ENCODE measurements at places on chromosomes 11 and 22.

DNA sequence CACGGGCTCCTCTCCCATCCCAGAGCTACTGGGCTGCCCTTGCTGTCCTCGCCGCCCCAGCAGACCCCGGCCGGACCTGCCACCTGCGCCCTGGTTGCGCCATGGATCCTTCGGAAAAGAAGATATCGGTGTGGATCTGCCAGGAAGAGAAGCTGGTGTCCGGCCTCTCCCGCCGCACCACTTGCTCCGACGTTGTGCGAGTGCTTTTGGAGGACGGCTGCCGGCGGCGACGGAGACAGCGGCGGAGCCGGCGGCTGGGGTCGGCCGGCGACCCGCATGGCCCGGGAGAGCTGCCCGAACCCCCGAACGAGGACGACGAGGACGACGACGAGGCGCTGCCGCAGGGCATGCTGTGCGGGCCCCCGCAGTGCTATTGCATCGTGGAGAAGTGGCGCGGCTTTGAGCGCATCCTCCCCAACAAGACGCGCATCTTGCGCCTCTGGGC lies 382 bp downstream of the RASSF10 start:
- no peak for DNase-seq

GRCh38 chr11:95835768-95836488 lies 45.6 kb downstream of the CEP57 start:
- peak; percentile 71 for DNase-seq

DNA sequence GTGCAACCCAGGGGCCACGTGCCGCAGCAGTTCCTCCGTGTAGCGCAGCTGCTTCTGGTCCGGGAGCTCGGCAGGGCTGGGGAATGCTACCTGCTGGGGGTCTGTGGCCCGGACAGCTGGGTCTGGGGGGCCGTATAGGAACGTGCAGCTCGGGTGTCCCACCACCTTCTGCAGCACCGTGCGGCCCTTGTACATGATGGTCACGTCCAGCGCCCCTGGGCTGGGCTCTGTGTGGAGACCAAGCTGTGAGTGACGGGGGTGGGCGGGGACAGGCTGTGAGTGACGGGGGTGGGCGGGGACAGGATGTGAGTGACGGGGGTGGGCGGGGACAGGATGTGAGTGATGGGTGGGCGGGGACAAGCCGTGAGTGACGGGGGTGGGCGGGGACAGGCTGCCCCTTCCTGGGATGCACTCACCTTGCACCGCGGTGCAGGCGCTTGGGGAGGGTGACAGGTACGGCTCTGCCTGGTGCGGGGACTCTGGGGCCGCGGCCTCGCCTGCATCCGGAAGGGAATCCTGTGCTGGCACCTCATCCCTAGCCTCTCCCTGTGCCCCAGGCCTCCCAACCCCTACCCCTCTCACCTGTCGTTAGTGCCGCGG lies 2.3 kb downstream of the IRF7 start:
- peak; percentile 44 for DNase-seq

DNA sequence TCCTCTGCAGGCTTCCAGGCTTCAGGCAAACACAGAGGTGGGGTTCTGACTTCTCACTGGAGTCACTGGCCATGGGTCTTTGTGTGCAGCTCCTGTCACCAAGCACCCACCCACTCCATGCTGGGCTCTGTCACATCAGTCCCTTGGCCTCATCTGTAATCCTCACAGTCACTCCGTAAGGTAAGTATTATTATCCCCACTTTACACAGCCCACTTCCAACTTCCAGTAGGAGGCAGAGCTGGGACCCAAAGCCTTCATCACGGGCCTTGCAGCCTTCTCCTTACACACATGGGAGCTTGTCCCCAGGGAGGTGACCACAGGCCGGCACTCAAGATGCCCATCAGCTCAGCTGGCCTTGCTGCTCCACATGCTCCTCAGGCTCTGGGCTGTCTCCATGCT lies 266.7 kb upstream of the B3GAT1 start:
- DNase-seq, result no peak

- DNase-seq, result no peak
Observed at GRCh38 chr11:46361283-46362155, 14.3 kb downstream of the DGKZ start.

GRCh38 chr11:128663824-128664223 lies 30.0 kb upstream of the FLI1 start:
- no peak for DNase-seq

DNA sequence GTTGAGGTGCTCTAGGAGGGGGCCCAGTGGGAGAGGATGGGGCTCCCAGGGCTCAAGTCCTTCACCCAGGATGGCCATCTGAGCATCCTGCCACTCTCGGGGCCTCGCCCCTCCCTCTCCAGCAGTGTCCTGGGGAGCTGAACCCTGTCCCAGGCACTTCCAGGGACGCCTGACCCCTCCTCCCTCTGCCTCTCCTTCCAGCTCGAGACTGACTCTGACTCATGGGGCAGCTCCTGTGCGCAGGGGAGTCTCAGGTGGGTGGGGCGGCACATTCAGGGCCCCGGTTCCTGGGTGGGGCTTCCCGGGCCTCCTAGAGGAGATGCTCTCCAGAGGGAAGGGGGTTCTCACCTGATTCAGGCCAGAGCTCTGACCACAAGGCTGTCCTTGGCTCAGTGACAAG lies 77.1 kb upstream of the IGLL5 start:
- DNase-seq, result no peak

- DNase-seq, result no peak
Observed at GRCh38 chr11:72754544-72755155, 2.4 kb upstream of the ARAP1 start.

DNA sequence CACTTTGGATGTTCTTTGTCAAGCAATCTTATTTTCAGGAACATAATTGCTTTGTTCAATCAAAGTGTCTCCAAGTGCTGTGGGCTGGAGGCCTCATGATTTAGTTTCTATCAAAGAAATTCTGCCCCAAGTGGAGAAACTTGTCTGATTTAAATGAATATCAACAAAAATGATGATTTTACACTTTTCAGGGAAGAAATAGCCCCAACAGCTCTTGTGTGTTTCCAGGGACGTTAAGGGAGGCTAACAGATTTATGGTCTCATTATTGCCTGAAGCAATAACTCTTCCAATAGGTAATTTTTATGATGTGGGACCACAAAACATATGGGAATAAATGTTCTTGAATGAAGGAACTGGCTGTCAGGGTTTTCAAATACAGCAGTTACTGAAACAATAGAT lies 699.1 kb downstream of the FAM181B start:
- DNase-seq, result no peak

DNA sequence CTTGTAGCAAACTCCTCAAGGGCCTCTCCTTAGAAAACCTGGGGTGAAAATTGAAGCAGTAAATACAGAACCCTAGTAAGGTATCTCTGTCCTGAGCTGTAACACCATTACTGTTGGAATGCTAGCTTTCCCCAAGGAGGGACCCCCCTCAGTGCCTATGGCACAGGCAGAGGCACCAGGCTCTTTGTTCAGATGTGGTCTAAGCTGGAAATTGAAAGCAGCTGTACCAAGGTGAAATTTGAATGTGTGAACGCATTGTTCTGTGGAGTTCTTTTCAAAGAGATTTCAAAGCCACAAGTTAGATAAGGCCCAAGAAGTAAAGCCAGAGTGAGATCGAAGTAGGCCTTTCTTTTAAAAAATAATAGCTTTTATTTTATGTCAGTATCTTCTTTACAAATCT lies 71.9 kb upstream of the HORMAD2 start:
- DNase-seq, result no peak

DNA sequence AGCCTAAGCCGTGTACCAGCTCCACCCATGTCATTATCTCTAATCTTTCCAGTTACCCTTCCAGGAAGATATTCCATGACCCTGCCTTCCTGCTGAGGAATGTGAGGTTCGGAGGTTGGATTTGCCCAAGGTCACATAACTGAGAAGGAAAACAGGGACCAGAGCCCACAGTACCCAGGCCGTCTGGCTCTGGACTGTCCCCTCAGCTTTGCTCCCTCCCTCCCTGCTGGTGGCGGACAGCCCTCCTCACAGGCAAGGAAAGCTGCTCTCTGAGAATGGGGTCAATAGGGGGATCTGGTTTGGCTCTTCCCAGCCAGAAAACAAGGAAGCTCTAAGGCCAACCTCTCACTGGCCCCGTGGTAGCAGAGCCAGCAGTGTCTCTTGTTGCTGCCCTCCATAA lies 63.3 kb downstream of the SYN3 start:
- DNase-seq, result no peak

GRCh38 chr22:25682109-25682508 lies 59.9 kb upstream of the MYO18B start:
- DNase-seq, result no peak

GRCh38 chr11:74870485-74870884 lies 78.4 kb downstream of the XRRA1 start:
- no peak for DNase-seq

DNA sequence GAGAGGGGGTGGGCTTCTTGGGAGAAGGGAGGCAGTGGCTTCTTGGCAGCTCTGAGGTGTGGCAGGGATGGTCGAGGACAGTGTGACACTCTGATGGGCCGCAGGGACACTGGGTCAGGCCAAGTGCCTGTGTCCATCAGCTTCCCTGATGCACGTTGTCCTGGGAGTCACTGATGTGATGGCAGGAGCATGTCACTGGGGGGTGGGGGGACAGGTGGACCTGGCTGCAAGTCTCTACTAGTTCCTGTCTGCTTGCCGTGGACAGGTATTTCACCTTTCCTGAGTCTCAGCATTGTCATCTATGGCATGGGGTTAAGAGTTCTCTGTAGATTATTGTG lies 592.9 kb downstream of the TBC1D22A start:
- no peak for DNase-seq

GRCh38 chr22:48536541-48537342 lies 1290.9 kb downstream of the BRD1 start:
- no peak for DNase-seq

GRCh38 chr11:91686700-91687099 lies 537.9 kb upstream of the FAT3 start:
- peak; percentile 83 for DNase-seq

DNA sequence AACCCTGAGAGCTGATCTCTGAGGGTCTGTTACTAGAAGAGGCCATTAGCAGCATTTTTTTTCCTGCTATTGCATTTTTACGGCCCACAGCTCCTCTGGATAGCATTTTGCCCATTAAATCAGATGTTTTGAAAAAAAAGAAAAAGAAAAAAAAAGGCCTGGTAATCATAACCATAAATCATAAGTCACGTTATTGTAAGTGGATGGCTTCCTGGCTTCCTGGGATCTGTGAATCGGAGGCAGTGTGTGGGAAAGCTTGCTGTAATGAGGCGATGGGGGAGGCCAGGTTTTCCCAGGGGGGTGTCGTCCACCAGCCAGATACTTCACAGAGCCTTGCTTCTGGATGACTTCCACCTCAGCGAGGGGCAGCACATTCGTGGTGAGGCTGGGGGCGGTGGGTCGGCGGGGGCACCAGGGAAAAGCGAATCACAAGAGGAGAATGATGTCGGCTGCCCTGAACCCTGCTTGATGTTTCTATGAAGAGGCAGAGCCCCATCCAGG lies 106.5 kb upstream of the SYT13 start:
- no peak for DNase-seq

- no peak for DNase-seq
Observed at GRCh38 chr22:45852826-45853225, 124.1 kb downstream of the WNT7B start.

- no peak for DNase-seq
Observed at GRCh38 chr11:119756169-119756865, 27.3 kb upstream of the NECTIN1 start.

- peak; percentile 31 for DNase-seq
Observed at GRCh38 chr11:72091292-72091691, 10.6 kb downstream of the LRRC51 start.

DNA sequence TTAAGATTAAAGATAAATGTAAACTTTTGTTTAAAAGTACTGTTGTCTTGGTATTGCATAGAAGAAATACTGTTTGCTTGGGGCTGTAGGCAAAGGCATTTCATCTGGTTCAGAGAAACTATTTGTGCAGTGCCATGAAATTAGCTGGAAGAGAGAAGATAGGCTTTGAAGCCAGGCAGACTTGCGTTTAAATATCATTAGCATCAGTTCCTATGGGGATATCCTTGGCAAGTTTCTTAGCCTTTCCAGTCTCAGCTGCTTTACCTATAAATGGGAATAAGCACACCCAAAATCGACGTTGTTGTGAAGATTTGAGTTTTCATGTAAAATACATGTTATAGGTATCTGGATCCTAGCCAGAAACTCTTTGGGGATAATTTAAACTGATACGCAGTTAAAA lies 133.9 kb downstream of the FBXO7 start:
- no peak for DNase-seq

DNA sequence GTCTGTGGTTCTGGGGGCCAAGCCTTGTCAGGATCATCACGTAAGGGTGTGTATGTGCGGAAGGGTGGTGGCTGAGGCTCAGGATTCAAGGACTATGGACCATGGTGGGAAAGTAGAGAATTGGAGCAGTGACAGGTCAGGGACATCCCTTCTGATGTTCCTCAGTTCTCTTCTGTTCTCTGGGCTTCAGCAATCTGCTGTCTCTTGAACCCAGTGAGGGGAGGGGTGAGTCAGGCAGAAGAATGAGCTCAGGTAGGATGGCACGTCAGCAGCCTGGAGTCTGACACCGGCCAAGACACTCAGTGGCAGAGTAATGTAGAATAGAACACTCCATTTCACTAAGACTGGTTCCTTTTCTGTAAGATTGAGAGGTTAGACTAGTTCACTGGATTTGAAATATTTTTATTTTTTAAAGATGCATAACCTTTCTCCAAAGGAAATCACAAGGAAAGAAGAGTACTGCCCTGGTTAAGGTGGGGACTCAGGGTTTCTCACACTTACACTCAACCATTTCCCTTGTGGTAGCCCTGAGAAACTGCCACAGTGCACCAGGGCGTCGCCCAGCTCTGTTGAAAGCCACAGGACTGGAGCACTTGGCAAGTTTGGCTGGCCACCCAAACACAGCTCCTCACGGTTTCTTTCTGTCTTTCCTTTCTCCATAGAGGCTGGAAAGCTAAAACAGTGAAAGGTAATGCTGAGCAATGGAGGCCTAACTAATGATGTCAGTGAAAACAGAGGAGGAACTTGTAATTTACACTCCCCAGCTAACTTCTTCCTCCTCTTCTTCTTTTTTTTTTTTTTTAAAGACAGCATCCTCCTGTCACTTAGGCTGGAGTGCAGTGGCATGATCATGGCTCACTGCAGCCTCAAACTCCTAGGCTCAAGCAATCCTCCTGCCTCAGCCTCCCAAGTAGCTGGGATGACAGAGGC lies 23.1 kb upstream of the MICAL2 start:
- no peak for DNase-seq

- DNase-seq, result no peak
Observed at GRCh38 chr11:3834664-3835461, 5.9 kb downstream of the RHOG start.

Data from NCI-H1105 (cell line).